NCI-H460 (cell line): ENCODE measurements at places on chromosomes 3 and 15. TPM values are rescaled to one million over a fixed set of nuclear protein-coding genes. Genes with fewer than 3 reads are reported as not detected.

GRCh38 chr3:179181021-179181472 lies 32.9 kb downstream of the PIK3CA start:
- no peak for DNase-seq

GRCh38 chr3:139987908-139988307 lies 52.9 kb downstream of the CLSTN2 start:
- DNase-seq, result no peak

- no peak for DNase-seq
These were observed 83.8 kb downstream of the FAM174B start for GRCh38 chr15:92571824-92572223.

DNA sequence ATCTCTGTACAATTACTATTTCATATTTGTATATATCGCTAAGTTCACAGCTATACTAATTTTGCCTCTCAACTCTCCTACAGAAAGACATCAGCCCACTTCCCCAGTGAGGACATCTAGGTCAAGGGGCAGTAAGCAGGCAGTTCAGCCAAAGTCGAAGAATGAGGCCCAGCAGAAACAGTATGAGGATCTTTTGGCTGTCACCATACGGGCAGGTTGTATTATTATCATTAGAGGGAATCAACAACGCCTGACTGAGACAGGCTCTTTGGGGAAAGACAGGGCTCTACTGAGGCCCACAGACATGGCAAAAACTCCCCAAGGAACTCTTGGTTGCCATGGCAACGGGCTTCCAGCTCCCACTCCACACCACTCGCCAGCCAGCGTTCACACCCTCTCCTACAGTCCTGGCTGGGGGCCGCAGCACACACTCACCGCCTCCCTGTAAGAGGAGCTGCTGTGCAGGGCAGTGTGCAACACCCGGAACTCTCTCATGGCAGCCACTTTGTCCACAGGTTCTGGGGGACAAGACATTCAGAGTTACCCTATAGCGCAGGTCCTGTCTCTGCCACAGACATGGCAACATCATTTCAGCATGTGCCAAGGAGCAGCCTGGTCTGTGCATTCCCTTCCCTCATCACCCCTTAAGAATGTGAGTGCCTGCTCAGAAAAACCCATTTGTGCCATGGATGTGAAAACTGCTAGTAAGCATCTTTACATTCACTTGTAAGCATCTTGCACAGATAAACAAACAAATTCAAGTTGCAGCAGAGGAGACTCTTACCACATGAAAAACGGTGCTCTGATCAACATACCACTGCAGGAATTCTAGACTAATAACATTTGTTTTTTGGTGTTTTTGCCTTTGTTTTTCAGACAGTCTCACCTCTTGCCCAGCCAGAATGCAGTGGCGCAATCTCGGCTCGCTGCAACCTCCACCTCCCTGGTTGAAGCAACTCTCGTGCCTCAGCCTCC lies 8.8 kb downstream of the UBL7 start:
- DNase-seq, result no peak

- no peak for DNase-seq
These were observed 99.0 kb upstream of the CTDSPL start for GRCh38 chr3:37762698-37763097.

- DNase-seq, result no peak
These were observed 152.4 kb upstream of the MRPL3 start for GRCh38 chr3:131655070-131655690.

DNA sequence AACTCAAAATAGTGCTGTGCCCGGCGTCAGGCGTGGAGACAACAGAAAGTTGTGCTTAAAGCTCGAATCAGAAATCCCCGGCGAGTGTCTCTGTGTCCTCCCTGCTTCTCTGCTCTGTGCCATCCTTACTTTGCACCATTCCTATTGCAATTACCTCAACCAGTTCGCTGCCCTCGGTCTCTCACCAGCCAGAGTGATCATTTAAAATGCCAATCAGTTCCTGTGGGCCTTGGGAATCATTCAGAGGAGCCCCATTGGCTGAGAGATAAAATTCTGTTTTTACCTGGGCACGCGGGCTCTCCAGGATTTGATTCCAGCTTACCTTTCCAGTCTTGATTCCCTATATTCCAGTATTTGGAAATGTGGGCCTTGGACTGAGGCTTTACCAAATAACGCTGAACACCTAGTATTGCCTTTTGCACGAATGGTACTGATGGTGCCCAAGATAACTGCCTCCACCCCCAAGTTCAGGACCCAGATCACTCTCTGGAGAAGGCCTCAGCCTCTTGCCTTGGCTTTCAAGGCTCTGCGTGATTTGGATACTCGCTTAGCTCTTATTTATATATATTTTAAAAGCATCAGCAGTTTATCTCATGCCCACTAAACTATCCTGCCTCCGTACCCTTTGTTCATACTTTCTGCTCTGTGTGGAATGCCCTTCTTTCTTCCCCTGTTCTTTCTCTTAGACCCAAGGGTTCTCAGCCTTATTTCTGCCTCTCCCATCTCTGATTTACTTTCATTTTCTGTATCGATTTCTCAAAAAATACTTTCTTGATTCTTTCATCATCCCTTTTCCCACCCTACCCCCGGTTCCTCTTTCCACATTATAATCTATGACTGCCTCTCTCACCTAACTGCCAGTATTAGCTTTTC lies 863 bp downstream of the PSMA4 start:
- no peak for DNase-seq

GRCh38 chr15:29046977-29047376 lies 161.2 kb downstream of the APBA2 start:
- no peak for DNase-seq

DNA sequence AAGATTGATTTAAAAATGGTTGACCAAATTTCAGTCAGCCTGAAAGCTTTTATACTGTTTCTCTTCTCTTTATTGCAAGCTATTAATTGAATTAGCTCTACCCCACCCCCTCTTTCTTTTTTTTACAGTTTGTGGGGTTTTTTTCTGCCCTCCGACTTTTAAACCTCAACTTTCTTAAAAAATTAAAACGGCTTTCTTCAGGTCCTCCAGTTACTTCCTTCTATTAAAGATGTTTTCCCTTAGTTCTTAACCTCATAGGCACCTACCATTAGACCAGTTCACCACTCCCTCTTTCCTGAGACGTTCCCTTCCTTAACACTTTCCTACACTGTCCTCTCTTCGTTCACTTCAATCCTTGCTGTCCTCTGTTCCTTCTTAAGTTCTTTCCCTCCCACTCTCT lies 52.4 kb downstream of the ATP8B4 start:
- DNase-seq, result no peak

DNA sequence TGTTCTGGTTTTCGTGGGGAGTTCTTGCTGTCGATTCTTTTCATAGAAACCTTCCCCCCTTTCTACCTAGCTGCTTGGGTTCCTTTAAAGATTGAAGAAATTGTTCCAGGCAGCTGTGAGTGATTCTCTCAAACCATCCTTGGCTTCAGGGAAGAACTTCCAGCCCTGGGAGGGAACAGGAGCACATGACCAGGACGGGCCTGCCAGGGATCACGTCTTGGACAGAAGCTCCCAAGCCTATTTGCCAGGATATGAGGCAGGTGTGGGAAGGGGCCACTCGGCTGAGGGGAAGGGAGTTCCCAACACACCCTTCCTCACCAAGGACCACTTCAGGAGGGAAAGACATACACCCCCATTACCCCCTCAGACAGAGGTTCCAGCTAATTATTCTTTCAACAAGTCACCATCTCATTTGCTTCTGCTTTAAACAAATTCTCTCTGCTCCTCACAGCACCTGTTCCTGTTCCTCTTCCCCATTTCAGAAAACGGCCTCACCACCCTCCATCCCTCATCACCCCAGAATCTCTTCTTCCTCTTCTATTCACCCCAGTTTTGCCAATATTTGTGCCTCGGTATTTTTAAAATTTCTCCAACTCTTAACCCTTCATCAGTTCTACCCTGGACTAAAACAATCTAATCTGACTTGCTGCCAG lies 62.5 kb downstream of the WHAMM start:
- no peak for DNase-seq

DNA sequence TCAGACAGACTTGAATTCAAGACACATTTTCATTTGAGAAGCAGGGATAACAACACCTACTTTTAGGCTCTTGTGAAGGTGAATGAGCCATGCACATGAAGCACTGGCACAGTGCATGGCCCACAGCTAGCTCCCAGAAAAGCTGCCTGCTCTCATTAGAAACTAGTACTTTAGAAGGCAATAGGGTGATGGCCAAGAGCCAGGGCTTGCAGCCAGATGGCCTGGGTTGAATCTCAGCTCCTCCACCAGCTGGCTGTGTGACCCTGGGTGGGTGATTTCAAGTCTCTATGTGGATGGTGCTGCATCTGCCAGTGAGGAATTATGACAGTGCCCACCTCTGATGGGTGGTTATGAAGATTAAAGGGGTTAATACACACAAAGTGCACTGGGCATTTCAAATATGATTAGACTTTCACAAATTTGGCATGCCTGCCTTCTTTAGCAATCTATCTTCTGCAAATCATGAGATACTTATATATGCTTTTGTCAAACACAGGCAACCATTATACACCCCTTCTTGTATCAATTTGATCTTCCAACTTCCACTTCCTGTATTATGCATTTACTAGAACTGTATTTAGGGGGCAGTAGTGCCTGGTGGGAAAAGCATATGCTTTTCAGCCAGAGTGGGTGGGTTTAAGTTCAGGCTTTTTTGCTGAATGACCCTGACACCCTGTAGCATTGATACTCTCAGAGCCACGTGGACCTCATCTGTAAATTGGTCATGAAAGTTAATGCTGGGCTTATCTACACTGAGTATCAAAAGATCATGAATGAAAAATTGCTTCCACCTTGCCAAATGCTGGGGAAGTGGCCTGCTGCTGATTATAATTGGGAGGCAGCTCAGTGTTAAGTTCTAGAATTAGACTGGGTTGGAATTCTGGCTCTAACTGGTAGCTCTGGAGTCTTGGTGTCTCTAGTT lies 34.7 kb upstream of the RBP1 start:
- no peak for DNase-seq

DNA sequence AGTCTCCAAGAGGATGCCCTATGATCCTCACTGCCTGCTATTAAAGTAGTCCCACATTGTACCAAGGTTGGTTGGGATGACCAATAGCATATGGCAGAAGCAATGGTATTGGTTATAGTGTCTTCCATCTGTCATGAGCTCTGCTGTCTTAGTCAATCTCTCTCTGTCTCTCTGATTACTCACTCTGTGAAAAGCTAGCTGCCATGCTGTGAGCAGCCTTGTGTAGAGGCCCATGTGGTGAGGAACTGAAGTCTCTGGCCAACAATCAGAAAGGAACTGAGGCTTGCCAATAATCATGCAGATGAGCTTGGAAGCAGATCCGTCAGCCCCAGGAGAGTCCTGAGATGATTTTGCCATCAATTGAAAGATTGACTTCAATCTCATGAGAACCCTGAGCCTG lies 60.3 kb upstream of the CFAP161 start:
- no peak for DNase-seq

DNA sequence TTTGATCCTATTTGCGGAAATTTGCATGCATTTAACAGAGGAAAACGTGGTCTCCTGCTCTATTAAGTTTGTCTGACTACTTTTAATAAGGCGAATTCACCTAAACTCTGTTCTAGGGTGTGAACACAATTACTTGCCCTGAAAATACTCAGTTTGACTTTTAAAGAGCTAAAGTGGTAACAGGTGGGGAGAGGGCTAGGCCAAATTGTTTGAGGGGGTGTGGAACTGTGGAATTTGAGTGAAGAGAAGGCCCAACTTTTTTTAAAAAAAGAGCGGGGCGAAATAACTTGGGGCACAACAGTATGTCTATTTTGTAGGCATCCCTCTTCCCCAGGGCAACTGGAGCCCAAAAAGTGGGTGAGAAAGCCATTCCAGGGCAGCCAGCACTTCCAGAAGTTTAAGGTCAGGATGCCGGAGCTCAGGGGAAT lies 580 bp upstream of the FXR1 start:
- DNase-seq, result no peak

DNA sequence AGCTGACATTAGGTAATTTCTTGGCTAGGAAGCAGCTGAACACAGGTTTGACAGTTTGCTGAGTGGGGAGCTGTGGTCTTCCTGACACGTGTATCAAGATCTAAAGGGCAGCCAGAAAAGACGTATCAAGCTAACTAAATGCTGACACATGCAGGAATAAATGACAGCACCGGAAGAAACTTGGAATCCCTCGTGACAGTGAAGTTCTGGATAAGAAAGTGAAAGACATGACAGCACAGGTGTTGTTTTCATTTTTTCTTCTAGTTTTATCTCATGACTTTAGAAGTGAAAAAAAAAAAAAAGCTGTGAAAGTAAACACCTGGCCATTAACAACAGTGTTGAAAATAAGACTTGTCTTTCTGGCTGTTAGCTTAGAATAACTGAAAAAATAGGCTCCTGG lies 48.7 kb downstream of the FGF7 start:
- DNase-seq, result no peak

- DNase-seq, result no peak
These were observed 210.2 kb downstream of the ADAMTS17 start for GRCh38 chr15:100131321-100132224.

GRCh38 chr3:17074559-17074958 lies 189.8 kb downstream of the PLCL2 start:
- no peak for DNase-seq

- no peak for DNase-seq
These were observed 17.3 kb downstream of the KPNA1 start for GRCh38 chr3:122497425-122497824.

The MOBP gene
- not detected in 2 replicates for total RNA-seq

The IQCF2 gene
- not detected in 2 replicates for total RNA-seq

The THAP10 gene
- total RNA-seq, result 4.9 and 5.6 TPM in 2 replicates

The NME9 gene
- total RNA-seq, result not detected in 2 replicates

The PPP1R14D gene
- not detected in 2 replicates for total RNA-seq

The TP63 gene
- total RNA-seq, result not detected in 2 replicates

The TMCO5A gene
- not detected in 2 replicates for total RNA-seq

The PCLAF gene
- 69.7 and 105 TPM in 2 replicates for total RNA-seq
